ENCODE measurements at places on chromosomes 5 and 9.
A peak's percentile ranks its signal among the peaks of the same experiment; 100 is the strongest.

GRCh38 chr9:27665136-27665535 lies 91.9 kb upstream of the C9orf72 start:
- DNase-seq, result no peak

DNA sequence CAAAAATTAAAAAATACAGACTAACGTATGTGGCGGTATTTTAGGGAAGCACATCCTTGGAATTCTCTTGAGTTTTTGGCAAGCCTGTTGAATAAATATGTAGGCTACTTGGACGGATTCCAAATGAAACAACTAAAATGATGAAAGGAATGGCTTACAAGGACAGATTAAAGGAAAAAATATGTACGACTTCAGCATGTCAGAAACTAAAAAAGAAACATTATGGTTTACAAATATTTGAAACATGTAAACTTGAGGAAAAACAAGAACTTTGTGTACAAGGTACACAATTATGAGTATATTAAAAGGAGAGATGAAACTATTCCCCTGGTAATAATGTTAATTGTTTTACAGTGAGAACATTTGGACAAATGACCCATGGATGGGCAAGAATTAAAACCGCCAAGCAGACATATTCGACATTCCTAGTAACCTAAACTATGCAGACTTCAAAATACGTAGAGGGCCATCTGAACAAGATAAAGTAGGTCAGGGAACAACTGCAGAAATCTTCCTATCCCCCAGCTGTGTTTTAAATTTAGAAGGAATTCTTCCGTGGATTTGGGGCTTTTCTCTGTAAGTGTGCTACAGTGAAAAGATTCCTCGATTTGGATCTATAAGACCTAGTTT lies 12.5 kb downstream of the EDIL3 start:
- peak; percentile 97 for DNase-seq

DNA sequence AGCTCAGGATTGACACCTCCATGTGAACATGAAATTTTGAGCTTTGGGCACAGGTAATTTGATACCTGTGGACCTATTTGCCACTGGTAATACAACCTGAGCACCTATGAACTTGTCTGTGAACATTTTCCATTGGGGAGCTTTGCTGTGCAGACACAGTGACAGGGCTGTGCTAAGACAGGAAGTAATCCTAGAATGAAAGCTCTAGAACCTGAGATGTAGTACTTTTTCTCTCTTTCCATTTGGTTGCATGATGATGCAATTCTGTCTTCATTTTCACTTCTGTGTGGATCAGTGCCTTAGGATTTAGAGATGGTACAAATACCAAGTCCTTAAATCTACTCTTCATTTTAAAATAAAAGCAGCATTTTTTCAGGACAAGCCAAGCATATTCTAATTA lies 216.9 kb downstream of the NR3C1 start:
- no peak for DNase-seq

- DNase-seq, result peak; percentile 74
Observed at GRCh38 chr5:3602785-3603502, 7.3 kb downstream of the IRX1 start.

DNA sequence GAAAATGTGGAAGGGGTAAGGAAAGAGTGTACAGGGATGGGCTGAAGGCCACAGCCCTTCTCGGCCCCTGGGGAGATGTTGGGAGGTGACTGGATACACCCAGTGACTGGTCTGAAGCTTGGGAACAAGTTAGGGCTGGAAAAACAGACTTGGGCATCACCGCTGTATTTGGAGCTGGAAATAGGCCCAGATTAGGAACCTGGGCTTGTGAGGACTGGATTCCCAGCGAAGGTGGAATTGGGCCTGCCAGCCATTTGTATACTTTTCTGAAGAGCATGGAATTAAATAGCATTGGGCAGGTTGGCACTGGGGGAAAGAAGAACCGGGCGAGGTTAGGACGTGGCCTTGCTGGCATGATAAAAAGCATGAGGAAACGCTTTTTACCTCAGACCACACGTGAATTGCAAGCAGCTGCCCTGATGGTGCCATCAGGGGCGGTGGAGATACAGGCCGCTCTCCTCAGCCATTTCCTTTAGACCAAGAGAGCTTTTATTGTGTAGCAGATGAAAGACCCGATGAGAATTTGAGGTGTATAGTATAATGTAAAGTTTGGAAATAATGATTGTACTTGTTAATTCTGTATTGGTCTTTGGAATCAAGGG lies 37.8 kb downstream of the OTULIN start:
- no peak for DNase-seq

GRCh38 chr9:95611354-95611753 lies 94.6 kb upstream of the PTCH1 start:
- DNase-seq, result no peak

Data from fibroblast of skin of scalp (primary cell).